ENCODE measurements at places on chromosomes 3 and 15.

DNA sequence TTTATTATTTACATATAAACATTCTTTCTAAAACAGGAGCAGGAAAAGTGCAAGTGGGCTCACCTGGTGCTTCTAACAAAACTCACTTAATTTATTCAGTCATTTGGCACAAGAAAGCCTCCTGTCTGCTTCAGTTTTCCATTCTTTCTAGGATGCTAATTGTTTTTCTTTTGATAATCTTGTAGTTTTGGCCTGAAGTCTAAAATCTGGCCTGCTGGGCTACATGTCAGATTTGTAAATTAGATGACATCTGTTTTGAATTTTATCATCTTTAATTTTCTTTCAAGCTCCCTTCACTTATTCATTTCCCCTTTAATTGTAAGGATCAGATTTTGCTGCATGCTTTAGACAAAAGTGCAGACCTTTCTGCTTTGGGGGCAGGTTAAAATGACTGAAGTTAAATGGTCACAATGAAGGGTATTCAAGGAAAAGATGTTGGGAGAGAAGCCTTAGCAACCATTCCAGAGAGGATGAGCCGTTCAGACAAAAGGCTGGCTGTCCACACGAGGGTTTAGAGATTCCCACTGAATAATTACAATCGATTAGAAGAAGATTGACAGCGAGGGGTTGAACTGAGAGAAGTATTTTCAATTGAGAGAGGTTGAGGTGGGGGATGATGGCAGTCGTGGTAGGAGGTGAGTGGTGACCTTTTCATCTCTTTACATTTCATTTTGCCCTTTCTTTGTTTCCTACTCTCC is 59.9 kb upstream of the PTX3 start:
- DNase-seq, result no peak

DNA sequence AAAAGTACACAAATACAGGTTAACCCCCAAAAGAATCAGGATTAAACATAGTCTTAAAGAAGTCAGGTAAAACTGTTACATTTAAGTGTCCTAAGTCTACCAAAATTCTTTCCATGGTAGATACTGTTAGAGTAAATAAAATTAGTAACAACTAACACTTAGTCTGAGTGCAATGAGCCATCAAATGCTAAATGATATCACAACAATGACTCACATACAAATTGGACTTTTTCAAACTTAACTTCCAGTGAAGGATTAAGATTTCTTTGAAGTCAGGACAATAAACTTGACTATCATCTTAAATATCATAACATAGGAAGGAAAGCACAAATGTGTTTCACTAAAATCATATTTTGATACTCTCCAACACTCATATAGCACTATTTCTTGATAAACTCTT is 43.9 kb downstream of the ZNF148 start:
- DNase-seq, result no peak

- DNase-seq, result no peak
These were observed 88.0 kb downstream of the CYP19A1 start for GRCh38 chr15:51250217-51251011.

DNA sequence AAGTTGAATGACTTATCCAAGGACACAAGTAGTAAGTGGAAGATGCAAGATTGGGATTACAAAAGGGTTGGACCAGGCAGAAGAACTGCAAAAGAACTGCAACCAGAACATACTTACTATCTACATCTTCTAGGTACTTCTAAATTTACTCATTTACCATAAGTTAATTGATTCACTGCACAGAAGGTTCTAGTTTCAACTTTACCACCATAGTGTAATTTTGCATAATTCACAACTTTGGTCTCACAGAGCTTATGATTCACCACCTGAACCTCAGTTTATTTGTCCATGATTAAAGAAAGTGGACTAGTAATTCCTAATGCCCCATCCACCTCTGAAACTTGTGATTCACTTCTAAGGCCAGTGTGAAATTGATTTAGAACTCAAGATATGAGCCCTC is 236.8 kb upstream of the UBE2E2 start:
- no peak for DNase-seq

DNA sequence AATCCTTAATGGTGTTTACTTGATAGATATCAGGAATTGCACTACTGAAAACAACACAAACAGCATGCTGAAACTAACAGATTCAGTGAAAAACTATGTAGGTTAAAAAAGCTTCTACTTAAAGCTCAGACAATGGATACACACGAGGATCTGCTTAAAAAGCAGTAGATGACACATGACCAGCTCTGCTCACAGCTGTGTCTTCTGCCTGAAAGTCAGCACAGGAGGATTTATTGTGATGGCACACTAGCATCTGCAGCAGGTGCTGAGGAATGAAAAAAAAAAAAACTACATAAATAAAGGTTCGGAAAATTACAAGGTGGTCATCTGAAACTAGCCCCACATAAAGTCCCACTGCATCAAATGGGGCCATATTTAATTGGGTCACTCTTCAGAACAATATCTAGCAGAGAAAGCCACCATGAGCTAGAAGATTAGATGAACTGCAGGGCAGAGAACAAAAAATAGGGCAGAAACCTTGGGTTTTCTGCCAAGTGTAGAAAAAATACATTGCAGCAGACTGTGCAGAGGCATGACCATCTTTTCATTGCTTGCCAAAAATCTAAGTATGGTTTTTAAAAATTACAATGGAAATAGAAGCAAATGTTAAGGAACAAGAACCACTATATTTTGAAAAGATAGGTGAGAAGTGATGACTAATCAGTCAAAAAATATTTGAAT is 13.2 kb upstream of the GOLM2 start:
- DNase-seq, result no peak

DNA sequence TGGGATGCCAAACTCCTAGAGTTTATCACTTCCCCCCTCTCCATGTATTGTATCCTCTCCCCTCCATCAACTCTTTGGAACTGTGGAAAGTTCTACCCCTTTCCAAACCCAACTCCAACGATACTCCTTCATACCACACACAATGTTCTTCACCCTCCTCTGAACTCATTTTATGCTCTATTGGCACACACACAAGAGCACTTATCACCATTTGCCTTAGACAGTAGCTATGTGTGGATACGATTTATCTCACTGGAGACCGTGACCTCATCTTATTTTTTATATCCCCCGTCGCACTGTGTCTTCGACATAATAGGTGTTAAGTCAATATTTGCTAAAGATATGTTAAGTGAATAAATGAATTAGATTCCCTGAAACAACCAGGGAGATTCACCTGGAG is 316.5 kb upstream of the PROK2 start:
- no peak for DNase-seq

- no peak for DNase-seq
These were observed 282.9 kb upstream of the ZPLD1 start for GRCh38 chr3:102151935-102152334.

GRCh38 chr3:28940530-28940929 is 340.3 kb upstream of the RBMS3 start:
- DNase-seq, result no peak

GRCh38 chr15:90051874-90052273 is 50.4 kb downstream of the IDH2 start:
- DNase-seq, result no peak

DNA sequence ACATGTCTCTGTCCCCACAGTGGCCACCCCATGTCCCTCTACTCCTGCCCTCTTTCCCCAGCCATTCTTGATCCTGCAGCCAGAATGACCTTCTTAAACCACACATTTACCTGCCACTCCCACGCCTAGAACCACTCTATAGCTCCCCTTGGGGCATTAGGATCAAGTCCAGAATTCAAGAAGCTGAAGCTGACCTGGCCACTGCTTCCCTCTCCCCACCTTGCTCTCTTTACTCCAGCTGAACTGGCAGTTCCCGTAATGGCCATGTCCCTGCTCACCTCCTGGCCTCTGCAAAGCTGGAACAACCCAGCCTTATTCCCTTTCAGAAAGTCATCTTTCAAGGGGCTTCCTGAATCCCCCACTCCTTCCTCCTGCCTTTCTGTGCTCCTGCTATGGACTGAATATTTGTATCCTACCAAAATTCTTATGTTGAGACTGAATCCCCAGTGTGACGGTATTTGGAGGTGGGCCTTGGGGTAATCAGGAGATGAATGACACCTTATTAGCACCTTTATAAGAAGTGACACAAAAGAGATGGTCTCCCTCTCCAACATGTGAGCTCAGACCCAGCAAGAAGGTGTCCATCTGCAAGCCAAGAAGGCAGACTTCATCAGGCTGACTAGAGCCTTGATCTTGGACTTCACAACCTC is 3.8 kb downstream of the CSRNP1 start:
- no peak for DNase-seq

DNA sequence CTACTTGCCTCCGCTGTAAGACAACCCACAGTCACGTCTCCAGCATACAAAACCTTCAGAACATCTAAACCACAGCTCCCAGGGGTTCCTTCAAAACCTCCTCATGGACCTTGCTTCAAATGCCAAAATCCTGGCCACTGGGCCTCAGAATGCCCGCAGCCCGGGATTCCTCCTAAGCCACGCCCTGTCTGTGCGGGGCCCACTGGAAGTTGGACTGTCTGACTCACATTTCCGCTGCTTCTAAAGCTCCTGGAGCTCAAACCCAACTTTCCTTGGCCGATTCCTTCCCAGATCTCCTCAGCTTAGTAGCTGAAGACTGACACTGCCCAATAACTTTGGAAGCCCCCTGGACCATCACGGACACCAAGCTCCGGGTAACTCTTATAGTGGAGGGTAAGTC is 17.9 kb upstream of the OR5H6 start:
- no peak for DNase-seq

GRCh38 chr3:65168547-65168946 is 480.7 kb upstream of the ADAMTS9 start:
- no peak for DNase-seq

GRCh38 chr3:71425491-71426071 is 157.9 kb downstream of the FOXP1 start:
- DNase-seq, result no peak

DNA sequence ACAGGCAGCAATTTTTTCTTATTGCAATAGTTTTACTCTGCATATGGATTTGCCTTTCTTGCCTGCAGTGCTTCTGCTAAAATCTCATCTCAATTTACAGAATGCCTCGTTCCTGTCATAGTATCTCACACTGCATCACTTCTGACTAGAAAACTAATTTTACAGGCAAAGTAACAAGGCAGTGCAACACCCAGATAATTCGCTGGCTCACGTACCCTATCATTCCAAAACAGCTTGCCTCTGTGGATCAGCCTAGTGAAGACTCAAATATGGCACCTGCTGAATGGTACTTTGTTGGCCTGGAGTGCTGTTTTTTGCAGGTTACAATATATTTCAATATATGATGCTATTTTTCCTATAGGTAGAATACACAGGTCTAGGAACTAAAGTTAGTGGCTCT is 5.3 kb downstream of the EIF5A2 start:
- no peak for DNase-seq

- DNase-seq, result no peak
These were observed 72.2 kb downstream of the KLHL25 start for GRCh38 chr15:85722374-85723152.

DNA sequence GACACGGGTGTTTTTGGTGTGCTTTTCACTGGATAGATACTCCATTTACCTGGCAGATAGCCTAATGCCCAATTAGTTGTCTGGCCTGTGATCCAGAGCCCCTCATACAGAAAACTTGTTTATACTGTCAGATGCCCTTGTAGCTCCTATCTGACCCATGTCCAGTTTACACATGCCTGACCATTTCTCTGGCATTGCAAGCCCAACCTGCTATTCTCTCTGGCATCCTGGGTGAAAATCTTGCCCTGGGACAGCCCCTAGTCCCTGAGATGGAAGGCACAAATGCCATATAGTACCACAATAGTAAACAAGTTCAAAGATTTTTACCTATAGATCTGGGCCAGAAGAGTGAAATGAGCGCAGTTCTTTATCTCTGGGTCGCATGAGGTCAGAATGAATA is 212.6 kb downstream of the ZBBX start:
- no peak for DNase-seq

DNA sequence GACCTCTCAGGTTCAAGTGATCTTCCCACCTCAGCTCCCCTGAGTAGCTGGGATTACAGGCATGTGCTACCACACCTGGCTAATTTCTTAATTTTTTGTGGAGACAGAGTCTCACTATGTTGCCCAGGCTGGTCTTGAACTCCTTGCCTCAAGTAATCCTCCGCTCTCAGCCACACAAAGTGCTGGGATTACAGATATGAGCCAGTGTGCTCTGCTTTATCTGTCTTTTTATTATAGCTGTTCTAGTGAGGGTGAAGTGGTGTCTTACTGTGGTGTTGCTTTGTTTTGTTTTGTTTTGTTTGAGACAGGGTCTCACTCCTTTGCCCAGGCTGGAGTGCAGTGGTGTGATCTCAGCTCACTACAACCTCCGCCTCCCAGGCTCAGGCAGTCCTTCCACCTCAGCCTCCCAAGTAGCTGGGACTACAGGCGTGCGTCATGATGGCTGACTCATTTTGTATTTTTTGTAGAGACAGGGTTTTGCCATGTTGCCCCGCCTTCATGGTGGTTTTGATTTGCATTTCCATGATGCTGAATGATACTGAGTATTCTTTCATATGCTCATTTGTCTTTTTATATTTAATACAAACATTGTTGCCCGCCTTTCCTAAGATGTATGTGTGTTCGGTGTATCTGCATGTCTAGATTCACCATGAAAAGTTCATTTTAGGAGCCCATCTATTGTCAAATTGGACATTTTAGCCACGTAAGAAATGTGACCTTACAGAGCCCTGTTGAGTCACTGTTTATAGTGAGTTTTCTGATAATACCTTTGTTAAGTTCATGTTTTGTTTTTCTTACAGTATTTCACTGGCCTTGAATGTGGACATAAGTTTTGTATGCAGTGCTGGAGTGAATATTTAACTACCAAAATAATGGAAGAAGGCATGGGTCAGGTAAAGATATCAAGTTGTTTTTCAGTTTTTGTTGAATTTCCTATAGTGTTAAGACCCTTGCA is 80.6 kb downstream of the ARIH1 start:
- no peak for DNase-seq

DNA sequence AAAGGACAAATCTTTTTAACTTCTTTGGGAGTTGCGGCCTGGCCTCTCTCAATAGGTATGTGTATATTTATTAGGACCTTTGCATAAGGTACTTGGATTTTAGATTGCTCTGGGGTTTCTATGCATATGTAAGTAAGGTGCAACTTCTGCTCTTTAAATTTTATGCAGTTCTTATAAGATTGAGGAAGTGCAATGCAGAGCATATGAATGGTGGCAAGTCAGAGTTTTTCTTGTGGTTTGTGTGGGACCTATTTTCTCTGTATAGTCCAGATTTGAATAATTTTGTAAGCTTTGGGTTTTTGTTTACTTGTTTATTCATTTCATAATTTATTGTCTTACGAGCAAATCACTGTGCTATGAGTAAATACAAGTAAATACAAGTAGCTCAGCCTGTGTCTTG is 101.5 kb downstream of the ATG7 start:
- DNase-seq, result no peak

DNA sequence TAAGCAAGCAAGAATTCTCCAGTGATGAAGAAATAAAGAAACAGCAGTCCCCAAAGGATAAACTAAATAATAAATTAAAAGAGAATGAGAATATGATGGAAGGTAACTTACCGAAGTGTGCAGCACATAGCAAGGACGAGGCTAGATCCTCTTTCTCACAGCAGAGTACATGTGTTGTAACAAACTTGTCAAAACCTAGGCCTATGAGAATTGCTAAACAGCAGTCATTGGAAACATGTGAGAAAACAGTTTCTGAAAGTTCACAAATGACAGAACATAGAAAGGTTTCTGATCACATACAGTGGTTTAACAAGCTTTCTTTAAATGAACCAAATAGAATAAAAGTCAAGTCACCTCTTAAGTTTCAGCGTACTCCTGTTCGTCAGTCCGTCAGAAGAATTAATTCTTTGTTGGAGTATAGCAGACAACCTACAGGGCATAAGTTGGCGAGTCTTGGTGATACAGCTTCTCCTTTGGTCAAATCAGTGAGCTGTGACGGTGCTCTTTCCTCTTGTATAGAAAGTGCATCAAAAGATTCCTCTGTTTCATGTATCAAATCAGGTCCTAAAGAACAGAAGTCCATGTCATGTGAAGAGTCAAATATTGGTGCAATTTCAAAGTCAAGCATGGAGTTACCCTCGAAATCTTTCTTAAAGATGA is 4.5 kb upstream of the SCG5 start:
- no peak for DNase-seq

Data from SK-N-SH (cell line).